Esophagus mucosa (tissue), 1 donor: ENCODE measurements at places on chromosomes 16 and 17.

DNA sequence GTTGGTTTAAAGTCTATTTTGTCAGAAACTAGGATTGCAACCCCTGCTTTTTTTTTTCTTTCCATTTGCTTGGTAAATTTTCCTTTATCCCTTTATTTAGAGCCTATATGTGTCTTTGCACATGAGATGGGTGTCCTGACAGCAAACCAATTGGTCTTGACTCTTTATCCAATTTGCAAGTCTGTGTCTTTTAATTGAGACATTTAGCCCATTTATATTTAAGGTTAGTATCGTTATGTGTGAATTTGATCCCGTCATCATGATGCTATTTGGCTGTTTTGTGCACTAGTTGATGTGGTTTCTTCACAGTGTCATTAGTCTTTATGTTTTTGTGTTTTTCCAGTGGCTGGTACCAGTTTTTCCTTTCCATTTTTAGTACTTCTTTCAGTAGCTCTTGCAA lies 127.7 kb upstream of the ZNF267 start:
- ATAC-seq, result no peak

DNA sequence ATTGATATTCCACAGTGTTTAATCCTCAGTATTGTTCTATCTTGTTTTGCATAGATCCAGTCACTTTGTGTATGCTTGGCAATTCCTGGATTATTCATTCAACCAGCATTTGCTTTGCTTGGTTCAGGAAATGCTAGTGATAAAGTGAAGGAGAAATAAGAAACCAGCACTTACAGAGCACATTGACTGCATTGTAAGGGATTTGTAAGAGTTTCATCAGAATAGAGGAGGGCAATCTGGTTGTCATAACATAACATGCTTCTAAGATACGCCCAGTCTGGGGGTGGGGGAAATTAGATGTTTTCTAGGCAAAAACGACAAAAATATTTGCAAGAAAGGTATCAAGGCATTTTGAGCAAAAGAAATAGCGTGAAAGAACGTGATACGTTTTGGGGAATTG lies 40.4 kb downstream of the TNRC6A start:
- no peak for ATAC-seq

- ATAC-seq, result no peak
These were observed 17.1 kb upstream of the PHB1 start for GRCh38 chr17:49431743-49432142.

- ATAC-seq, result no peak
These were observed 680 bp downstream of the SKA2 start for GRCh38 chr17:59154292-59154720.

GRCh38 chr17:79216826-79217225 lies 142.2 kb downstream of the ENGASE start:
- ATAC-seq, result no peak

- ATAC-seq, result no peak
These were observed 5.1 kb upstream of the PERCC1 start for GRCh38 chr16:1425616-1426370.

DNA sequence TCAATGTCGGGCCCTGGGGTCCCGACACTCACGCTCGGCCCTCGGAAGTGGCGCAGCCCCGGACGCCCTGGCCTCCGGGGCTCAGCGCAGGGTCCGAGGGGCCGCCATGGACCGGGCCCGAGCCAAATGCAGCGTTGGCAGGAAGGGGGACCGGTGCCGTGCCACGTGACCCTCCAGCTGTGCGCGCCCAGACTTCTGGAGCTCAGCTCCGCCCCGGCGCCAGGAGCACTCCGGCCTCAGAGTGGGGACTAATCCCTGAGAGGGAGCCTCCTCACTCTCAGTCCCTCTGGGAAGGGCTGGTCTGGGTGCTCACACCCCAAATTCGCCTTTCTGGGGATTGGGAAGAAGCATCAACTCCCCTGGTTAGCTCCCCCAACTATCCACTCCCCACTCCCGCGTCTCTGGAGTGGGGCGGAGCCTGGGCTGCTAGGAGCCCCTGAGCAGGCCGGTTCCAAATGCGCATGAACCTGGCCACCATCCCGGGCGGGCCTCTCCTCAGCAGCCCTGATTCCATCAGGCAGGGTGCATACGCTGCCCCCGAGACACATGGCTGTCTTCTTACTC lies at the start of gene B3GNT9:
TSS of gene B3GNT9 (minus strand) at position 166 of the 564 bp plus-strand sequence. CDS start 513 bp downstream, outside the sequence.
- peak; percentile 53 for ATAC-seq

DNA sequence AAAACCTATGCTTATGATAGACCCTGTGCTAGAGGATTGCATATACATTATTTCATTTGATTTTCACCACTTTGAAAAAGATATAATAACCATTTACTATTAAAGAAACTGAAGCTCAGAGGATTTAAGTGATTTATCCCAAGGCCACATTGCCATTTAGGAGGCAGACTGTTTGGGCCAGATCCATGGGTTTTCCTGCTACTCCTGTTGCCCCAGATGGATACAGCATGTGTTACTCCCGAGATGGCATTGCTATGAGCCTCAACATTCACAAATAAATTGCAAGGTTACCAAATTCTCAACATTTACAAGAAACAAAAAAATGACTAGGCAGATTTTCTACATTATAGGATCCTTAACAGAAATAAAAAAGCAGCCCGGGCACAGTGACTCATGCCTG lies 322.1 kb upstream of the SOX9 start:
- no peak for ATAC-seq

DNA sequence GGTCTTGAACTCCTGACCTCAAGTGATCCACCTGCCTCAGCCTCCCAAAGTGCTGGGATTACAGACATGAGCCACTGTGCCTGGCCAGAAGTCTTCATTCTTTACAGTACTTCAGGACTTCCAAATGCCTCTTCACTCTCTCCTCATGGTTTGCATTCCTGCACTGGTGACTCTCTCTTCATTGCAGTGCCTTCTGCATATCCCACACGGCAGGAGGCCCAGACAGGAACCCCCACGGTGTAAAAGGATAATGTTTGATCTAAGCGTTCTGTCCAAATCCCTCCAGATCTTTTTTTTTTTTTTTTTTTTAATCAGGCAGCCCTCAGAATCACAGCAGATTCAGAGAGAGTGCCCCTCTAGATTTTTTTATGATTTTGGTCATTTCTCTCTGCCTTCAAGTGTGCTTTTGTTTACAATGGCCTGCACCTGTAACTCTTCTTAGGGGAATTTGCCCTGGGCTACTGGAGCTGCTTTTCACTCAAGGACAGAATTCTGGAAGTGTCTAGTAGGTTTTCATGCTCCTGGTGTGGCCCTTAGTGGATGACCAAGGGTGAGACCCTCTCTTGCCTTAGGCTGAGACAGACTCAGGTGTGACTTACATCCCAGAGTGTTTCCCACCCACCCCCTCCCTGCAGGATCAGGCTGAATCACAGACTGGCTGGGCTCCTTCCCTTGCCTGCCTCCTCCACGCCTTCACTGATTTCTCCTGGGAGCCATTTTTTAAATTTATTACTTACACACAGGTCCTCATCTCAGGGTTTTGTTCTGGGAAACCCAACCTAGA lies 19.8 kb upstream of the NF1 start:
- no peak for ATAC-seq

GRCh38 chr17:67055041-67055443 lies 10.7 kb downstream of the CACNG1 start:
- no peak for ATAC-seq

DNA sequence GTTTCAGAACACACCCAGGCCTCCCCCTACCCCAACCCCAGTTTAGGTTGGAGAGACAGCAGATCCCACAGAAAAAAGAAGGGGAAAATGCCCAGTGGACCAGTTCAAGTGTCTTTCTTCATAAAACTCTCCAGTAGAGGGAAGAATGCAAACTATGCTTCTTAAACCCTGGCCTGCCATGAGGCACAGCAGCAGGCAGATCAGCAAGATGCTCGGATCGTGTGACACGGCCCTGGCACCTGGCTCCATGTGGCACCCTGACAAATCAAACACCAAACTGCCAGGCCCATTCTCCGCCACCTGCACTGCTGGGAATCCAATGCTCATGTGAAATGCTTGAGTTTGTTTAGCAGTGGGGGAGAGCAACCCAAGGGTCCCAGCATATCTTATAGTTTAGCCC lies 166.8 kb downstream of the SOX9 start:
- no peak for ATAC-seq

DNA sequence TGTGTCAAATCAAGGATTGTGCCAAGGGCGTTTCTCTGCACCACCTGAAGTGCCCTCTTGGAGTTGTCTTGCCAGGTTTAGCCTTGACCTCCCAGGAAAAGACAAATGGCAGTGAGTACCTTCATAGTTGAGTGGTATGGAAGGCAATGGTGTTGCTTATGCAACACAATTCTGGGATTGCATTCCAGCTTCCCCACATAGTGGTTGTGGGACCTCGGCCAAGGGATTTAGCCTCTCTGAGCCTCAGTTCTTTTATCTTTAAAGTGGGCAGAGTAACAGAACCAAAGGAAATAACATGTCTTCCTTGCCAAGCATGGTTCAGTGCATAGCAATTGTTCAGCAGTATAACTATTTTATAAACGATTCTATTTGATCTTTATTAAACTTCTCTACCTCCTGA lies 49.4 kb downstream of the CCDC42 start:
- ATAC-seq, result no peak

DNA sequence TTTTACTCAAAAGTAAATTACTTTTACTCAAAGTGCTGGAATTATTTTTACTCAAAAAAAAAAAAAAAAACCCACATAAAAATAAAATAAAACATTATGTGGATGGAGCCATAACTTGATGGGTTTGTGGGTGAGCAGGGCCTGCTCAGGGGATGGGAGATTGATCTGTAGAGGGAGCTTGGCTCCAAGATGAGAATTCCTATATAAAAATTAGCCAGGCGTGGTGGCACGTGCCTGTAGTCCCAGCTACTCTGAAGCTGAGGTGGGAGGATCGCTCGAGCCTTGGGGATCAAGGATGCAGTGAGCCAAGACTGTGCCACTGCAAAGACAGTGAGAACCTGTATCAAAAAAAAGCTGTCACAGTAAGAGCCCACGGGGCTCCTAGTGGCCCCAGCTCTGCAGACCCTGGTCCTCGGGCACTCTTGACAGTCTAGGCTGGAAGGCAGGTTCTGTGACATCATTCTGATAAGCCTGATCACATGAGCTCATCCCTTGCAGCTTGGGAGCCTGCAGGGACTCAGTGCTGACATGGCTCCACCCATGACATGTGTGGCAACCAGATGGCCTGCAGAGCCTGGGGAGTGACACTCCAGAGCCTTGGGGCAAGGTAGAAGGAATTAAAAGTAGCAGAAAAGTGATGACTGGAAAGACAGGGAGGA lies 42.5 kb downstream of the ST3GAL2 start:
- ATAC-seq, result peak; percentile 46

DNA sequence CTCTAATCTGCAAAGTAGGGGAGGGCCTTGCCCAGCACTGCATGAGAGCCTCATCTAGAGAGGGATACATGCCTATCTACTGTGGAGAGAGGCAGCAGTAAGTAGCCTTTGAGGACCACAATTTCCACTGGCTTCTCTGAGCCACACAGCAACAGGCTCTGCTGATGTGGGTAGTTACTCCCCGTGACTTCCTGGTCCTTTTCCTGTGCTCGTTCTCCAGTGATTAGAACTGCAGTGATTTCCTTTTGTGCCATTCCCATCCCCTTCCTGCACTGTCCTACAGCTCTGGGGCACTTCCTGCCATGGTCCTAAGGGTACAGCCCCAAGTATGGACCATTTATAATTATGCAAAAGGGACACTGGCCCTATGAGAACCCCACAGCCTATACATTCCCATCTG lies 3.0 kb downstream of the PLSCR3 start:
- ATAC-seq, result no peak

DNA sequence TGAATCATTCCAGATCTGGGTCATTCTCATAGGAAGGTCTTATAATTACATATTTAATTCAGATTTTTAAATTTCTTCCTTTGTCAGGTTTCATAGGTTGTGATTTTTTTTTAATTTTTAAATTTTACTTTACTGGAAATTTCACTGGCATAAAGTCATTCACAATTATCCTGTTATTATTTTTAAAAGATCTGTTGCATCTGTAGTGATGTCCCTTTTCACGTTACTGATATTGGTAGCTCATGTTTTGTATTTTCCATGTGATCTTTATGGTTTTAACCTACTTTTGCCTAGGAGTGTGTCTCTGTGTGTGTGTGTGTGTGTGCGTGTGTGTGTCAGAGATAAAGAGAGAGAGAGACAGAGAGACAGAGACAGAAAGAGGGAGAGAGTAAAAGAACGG lies 216.6 kb upstream of the KCNJ16 start:
- no peak for ATAC-seq

DNA sequence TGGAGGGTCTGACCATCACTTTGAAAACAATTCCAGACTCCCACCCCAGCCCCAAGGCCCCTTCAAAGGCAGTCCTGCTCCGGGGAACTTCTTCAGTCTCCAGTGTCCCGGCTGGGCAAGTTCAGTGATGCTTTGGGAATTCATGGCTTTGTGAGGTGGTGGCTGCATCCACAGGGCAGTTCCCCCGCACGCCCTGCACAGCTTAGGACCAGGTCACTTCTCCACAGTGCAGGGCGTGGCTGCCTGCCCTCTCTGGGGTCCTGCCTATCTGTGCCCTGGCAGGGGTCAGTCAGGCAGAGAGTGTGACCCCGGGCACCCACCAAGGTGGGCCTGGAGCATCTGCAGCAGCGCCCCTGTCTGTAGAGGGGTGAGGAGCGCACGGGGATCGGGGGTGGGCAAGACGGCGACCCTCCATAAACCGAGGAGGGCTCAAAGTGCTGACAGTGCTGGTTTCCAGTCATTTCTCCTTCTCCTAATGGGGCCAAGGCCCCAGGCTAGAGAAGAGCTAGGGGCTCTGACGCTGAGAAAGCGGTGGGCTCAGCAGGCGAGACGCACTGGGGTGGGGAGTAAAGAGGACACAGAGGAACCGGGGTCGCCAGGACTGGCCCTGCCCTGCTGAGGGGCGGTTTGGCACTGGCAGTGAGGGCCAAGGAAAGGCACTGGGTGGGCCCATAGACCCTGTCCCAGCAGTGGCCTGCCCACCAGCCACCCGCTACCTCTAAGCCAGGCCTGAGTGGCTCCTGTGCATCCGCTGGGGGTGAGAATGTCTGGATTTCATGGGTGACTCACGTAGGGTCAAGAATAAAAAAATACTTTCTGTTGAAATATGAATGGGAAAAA lies 4.2 kb upstream of the ARHGAP27 start:
- ATAC-seq, result no peak

GRCh38 chr17:57471868-57472368 lies 215.6 kb downstream of the MSI2 start:
- no peak for ATAC-seq

GRCh38 chr16:80974649-80975376 lies 31.9 kb downstream of the CMC2 start:
- ATAC-seq, result no peak

DNA sequence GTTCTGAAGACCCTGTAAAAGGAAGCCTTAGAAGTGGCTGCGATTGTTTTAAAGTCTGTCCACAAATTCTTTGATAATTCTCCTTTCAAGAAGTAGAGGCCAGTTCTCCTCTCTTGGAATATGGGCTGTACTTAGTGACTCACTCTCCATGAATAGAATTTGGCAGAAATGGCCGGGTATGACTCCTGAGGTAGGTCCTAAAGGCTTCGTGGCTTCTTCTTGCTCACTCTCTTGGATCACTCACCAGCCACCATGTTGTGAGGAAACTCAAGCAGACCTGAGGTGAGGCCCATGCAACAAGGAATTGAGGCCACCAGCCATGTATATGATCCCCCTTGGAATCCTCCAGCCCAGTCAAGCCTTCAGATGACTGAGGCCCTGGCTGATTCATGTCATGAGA lies 75.8 kb downstream of the WWOX start:
- peak; percentile 41 for ATAC-seq

GRCh38 chr17:32746698-32747097 lies 130.2 kb downstream of the MYO1D start:
- ATAC-seq, result no peak
